NCI-H1048 (cell line): ENCODE measurements at places on chromosomes 7 and 10.

DNA sequence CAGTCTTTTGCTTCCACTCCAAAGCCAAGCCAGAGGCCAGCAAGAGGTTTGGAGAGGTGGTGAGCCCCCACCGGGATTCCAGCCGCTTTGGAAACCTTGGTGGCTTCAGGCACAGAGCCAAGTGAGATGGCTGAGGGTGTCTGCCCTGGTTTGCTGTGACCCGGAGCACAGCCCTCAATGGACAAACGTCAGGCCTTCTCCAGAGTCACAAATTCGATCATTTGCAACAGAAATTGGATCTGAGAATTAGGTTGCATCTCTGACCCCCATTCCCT, 885 bp upstream of the NKX1-2 start:
- no peak for DNase-seq

DNA sequence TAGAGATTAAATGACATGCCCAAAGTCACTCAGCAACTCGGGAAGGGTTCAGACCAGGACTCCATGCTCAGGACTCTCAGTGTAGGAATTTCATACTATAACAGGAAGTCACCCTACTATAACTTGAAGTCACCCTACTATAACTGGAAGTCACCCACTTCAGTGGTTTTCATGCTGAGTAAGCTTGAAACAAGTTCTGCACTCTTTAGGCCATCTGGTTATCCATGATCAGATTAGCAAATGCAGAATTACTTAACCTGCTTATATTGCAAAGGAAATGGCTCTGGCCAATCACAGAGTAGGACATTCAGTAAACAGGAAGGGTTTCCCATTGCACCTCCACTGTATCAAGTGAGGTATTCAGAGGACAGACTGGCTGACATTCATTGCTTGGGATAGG, 1240.4 kb downstream of the GATA3 start:
- DNase-seq = no peak

- no peak for DNase-seq
These were observed 84.3 kb downstream of the WDFY4 start for GRCh38 chr10:48768926-48769325.

DNA sequence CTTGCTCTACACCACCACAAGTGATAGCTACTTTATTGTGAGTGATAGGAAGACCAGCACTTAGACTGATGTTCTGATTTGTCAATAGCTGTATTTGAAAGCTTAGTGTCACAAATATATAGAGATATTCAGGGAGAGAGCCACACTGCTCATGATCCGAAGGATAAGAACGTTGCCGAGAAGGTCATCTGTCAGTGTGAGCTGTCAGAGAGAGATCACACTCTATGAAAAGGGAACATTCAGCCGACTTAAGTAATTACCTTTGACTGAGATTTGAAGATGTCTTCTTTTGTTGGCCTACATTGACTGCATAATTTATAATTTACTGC, 322.6 kb downstream of the TFEC start:
- no peak for DNase-seq

DNA sequence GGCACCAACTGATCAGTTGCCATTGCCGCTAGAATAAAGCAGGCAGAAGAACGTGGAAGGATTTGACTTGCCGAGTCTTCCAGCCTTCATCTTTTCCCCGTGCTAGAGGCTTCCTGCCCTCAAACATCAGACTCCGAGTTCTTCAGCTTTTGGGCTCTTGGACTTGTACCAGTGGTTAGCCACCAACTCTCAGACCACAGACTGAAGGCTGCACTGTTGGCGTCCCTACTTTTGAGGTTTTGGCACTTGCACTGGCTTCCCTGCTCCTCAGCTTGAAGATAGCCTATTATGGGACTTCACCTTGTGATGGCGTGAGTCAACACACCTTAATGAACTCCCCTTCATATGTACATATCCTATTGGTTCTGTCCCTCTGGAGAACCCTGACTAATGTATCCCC, 57.3 kb upstream of the KCND2 start:
- DNase-seq = no peak

DNA sequence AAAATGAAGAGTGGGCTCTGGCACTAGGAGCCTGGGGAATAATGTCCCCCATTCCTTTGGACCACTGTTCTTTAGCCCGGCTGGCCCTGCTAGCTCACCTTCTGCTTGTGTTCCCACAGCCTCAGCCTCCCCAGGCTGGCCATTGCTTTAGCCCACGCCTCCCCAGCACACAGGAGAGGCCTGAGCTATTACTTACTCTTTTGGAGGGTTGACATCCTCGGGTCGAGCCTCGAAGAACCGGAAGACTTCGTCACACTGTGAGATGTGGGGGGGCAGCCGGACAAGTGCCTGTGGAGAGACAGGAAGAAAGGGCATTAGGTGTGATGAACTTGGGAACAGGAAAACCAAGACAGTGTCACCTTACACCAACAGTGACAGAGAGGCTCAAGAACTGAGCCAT, 131.3 kb downstream of the SH3PXD2A start:
- no peak for DNase-seq

GRCh38 chr7:37430640-37431039, 18.0 kb downstream of the ELMO1 start:
- DNase-seq = no peak

DNA sequence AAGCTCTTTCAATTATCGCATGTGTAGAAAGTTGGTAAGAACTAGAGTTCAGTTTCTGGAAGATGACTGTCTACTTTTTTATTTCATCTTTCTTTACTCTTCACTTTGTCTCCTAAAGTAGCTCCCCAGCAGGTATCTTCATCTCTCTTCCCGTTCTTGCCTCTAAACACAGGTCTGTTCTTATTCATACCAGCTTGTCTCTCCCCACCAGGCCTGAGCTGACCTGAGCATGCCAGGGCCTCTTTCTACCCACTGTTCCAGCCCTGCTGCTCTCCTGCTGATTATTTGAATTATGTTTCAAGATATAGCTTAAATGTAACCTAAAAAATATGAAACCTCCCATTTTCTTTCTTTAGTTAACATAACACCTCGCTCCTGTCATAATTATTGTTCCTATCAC, 386.1 kb upstream of the LRGUK start:
- no peak for DNase-seq

DNA sequence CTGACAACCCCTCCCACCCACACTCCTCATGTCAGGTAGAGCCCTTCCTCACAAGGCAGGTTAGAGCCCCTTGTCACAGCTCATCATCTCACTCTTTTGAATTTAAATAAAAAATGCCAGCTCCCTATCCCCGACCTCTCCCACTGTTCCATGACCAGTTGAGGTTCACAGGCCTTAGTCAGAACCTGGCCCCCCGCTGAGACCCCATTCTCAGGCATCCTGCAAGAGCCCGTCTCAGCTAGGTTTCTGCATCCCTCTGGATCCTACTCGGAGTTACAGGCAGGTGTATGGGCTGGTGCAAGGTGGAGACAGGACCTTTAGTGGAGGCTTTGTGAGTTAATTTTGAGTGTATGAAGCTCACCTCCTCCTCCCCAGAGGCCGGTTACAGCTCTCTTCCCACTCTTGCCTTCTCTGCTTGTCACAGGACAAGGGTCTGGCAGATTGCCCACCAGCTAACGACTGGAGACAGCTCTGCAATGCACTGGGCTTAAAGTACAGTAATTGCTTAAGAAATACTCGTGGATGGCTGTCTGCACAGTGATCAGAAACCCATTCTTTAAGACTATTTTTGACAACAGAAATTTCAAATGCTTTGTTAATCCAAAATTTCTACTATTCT, 394.9 kb upstream of the DPP6 start:
- no peak for DNase-seq

DNA sequence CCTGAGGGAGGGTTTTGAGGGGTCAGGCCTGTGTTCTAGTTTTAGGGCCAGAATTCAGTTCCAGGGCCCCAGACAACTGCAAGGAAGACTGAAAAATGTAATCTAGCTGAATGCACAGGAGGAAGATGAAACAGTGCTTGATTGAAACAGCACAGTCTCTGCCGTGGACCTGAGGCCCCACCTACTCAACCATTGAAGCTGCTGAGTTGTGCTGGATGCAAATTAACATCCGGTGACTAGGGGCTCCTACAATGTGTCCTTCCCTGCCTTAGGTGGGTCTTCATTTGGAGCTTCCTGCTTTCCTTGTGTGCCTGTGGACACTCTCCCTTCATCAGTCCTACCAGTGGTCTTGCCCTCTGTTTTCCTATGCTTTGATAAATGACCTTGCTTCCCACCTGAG, 5.7 kb downstream of the GLRX3 start:
- DNase-seq = no peak

- no peak for DNase-seq
These were observed 158.0 kb upstream of the ITGB1 start for GRCh38 chr10:33115738-33116719.

GRCh38 chr10:100873146-100873826, 39.5 kb upstream of the SLF2 start:
- DNase-seq = no peak

DNA sequence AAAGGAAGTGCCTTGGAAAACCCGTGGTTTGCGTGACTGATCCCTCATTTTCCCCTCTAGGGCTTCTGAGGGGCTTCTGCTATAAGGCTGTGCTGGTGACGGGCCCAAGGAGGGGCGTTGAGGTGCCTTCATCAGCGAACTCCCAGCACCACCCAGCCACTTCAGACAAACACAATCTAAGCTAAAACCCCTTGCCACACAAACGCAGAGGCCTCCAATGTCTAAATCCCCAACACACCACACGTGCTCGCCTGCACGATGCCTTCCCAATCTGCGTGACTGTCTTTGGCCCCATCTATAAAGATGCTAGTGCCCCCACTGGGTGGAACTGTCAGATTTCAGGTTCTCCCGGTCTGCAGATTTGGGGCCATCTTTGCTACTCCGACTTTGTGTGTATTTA, 4.1 kb upstream of the GAD2 start:
- no peak for DNase-seq

DNA sequence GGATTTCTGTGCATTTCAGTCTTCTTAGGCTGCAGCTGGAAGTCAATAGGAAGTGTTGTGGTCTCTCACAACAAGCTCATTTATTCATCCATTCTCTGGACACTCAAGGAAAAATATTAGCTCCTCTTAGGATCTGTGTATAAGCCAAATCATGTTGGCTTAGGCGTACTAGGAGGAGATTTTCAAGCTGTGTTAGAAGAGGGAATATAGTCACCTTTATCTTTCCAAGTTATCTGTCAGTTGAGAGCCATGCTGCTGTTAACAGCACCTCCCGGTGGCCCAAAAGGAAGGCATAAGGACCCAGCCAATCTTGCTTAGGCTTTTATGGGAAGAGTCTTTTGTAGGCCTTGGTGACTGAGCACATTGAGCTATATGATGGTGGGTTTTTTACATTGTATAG, 220.0 kb downstream of the LRMDA start:
- DNase-seq = no peak

GRCh38 chr7:112556633-112557032, 75.8 kb downstream of the LSMEM1 start:
- DNase-seq = no peak

DNA sequence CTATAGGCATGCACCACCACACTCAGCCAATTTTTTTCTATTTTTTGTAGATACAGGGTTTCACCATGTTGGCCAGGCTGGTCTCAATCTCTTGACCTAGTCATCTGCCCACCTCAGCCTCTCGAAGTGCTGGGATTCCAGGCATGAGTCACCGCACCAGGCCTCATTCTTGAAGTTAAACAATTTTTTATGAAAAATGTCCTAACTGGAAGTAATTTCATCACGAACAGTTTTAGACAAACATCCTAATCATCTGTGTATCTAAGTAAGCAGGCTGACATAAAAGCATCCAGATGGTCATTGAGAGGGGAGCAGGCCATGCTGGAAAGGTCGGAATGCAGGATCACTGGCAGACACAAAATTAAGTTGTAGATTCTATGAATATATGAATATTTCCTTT, 269.1 kb downstream of the ZMYND11 start:
- DNase-seq = no peak

- no peak for DNase-seq
These were observed 35.3 kb downstream of the PALD1 start for GRCh38 chr10:70513848-70514309.

GRCh38 chr10:116403740-116404250, 23.9 kb upstream of the PNLIPRP3 start:
- no peak for DNase-seq

GRCh38 chr10:35435824-35436223, 99.5 kb downstream of the CCNY start:
- no peak for DNase-seq

- DNase-seq = no peak
These were observed 15.0 kb downstream of the KIAA1217 start for GRCh38 chr10:24223953-24224352.

DNA sequence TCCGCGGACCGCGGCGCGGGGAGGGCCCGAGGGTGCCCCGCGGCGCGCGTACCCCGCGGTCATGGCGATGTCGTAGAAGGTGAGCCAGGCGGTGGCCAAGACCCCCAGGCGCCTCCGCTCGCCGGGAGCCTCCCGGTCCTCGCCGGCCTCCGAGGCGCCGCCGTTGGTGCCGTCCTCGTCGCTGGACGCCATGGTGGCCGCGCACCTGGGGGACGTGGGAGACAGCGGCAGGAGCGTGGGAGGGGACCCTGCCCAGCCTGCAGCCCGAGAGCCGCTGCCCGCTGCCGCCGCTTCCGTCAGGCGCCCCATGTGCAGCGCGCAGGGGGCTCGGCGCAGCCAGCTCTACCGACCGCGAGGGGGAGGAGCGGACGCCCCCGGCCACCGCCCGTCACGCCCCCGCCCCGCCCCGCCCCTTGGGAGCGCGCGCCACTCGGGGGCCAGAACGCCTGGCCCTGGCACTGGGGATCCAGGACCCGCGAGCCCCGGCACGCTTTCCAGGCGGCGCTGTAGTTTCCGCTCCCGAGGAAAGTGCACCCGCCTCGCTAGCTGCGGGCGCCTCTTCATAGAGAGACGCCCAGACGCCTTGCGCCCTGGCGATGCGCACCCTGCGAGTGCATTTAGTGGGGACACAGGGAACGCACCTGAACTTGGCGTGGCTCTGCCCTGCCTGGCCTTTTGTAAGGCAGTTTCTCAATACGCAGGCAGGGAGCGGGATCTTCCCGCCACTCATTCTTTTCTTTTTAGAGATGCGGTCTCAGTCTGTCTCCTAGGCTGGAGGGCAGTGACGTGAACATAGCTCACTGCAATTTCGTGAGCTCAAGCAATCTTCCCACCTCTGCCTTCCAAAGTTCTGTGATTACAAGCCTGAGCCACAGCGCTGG, at the start of gene HACD1:
HACD1 (minus strand) TSS at position 344 of the 881 bp plus-strand sequence; CDS start at position 309, 35 bp downstream.
- peak; percentile 34 for DNase-seq

- no peak for DNase-seq
These were observed 31.0 kb downstream of the TES start for GRCh38 chr7:116241291-116241690.

- no peak for DNase-seq
These were observed 9.1 kb upstream of the TMEM236 start for GRCh38 chr10:17742918-17743317.

DNA sequence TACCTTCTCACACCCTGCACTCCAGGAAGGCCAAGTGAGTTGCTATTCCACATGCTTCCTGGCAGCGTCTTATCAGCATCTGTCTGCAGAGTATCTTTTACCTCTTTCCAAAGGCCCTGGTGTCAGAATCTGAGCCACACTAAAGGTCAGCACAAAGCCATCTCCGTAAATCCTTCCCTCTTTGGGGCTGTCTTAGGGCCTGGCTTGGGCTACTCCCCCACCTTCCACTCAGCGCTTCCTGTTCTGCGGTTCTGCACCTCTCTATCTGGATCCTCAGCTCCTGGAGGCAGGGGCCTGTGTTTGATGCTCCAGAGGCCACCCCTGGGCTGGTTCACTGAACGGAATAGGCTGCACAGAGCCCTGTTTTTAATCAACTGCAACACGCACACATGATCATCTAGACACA, 334.8 kb upstream of the GALNT17 start:
- DNase-seq = no peak
